Immature natural killer cell (primary cell): ENCODE measurements at places on chromosomes 4 and X.

- H3K4me1 ChIP-seq, result no peaks in the 10 kb centered on the region
- DNase-seq, result no peak
- no peak overlapping the region for H3K4me3 ChIP-seq
- no peaks in the 10 kb centered on the region for H3K36me3 ChIP-seq
- H3K27me3 ChIP-seq, result peaks cover 6% of the 10 kb centered on the region
- no peak overlapping the region for H3K27ac ChIP-seq
Observed at GRCh38 chrX:110432091-110432905, 73.7 kb downstream of the RTL9 start.

DNA sequence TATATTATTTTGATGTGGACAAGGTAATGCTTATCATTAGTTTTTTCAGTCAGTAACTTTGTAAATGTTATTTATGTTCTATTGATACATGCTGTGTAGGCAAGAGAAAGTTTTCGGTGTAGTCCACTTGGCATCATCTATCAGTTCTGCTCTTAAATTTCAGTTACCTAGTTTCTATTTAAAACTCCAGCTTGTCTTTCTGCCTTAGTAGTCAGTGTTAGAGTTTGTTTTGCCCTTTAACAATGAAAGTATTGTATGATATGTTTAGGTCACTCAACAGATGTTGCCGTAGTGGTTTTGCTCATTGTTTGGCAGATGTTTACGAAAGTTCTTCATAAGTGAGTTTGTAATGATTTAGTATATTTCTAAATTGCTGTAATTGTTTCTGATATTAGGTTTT is 34.9 kb upstream of the FHDC1 start:
- H3K27ac ChIP-seq, result no peak overlapping the region
- no peaks in the 10 kb centered on the region for H3K4me1 ChIP-seq
- no peaks in the 10 kb centered on the region for H3K27me3 ChIP-seq
- H3K36me3 ChIP-seq, result peaks cover 14% of the 10 kb centered on the region
- no peak overlapping the region for H3K4me3 ChIP-seq

- H3K27ac ChIP-seq, result peak overlapping the region; percentile 84
- peak overlapping the region; percentile 75 for H3K4me3 ChIP-seq
- no peaks in the 10 kb centered on the region for H3K36me3 ChIP-seq
- DNase-seq, result peak; percentile 12
- H3K27me3 ChIP-seq, result no peaks in the 10 kb centered on the region
- peaks cover 23% of the 10 kb centered on the region for H3K4me1 ChIP-seq
Observed at GRCh38 chr4:168710353-168710946, 213.6 kb downstream of the PALLD start.

GRCh38 chr4:186861317-186861716 is 137.7 kb upstream of the FAT1 start:
- H3K27me3 ChIP-seq, result no peaks in the 10 kb centered on the region

DNA sequence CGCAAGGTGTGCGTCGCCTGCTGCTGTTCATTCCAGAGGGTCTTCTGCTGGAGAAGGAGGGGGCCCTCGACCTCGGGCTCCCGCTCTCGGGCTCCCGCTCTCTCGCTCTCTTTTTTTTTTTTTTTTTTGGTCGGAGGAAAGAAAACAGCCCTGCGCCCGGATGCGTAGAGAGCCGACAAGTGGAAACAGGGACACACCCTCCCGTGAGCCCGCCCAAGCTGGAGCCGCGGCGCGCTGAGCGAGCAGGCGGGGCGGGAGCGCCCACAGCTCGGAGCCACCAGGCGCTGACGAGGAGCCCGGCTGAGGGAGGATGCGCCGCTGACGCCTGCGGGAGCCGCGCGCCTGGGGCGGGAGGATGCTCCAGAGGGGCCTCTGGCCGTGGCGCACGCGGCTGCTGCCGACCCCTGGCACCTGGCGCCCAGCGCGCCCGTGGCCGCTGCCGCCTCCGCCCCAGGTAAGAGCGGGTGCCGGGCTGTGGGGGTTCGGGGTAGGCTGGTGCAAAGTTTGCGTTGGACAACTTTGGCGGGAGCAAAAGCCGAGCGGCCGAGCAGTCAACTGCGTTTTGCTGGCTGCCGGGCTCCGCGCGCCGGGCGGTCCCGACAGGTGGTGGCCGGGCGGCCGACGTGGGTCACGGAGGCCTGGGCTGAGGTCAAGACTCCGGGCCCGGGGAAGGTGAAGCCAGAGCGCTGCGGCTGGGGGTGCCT is at the start of gene MCUB:
Gene MCUB, plus strand, starts transcription at position 264 of the 704 bp plus-strand sequence. Its CDS starts 92 bp downstream, at position 356.
- peaks cover 52% of the 10 kb centered on the region for H3K4me1 ChIP-seq
- peak; percentile 81 for DNase-seq
- H3K4me3 ChIP-seq, result peak within 1 kb of the TSS; percentile 96
- peak within 1 kb of the TSS; percentile 88 for H3K27ac ChIP-seq
- peaks cover 9% of the 10 kb centered on the region for H3K36me3 ChIP-seq
- peaks cover 6% of the 10 kb centered on the region for H3K27me3 ChIP-seq

GRCh38 chrX:23792861-23793553 is 10.0 kb downstream of the SAT1 start:
- no peaks in the 10 kb centered on the region for H3K36me3 ChIP-seq
- no peak overlapping the region for H3K4me3 ChIP-seq
- H3K27me3 ChIP-seq, result peaks cover 5% of the 10 kb centered on the region
- no peak for DNase-seq

GRCh38 chrX:38087594-38087993 is 81.2 kb downstream of the SYTL5 start:
- H3K4me1 ChIP-seq, result no peaks in the 10 kb centered on the region
- no peaks in the 10 kb centered on the region for H3K36me3 ChIP-seq
- no peak for DNase-seq
- H3K27ac ChIP-seq, result no peak overlapping the region
- peaks cover 8% of the 10 kb centered on the region for H3K27me3 ChIP-seq

GRCh38 chrX:111040377-111041017 is 55.5 kb upstream of the PAK3 start:
- no peak for DNase-seq
- no peak overlapping the region for H3K4me3 ChIP-seq
- no peaks in the 10 kb centered on the region for H3K36me3 ChIP-seq
- H3K4me1 ChIP-seq, result peaks cover 6% of the 10 kb centered on the region
